ENCODE measurements at places on chromosomes 1 and 21.
A peak's percentile ranks its signal among the peaks of the same experiment; 100 is the strongest.

- DNase-seq, result no peak
These were observed 21.3 kb downstream of the MTHFR start for GRCh38 chr1:11784256-11784992.

- DNase-seq, result no peak
These were observed 14.1 kb upstream of the DEGS1 start for GRCh38 chr1:224168859-224169380.

GRCh38 chr1:24424207-24424606 is 8.6 kb downstream of the NIPAL3 start:
- DNase-seq, result no peak

- DNase-seq, result no peak
These were observed 777 bp downstream of the LRRC41 start for GRCh38 chr1:46302641-46303037.

DNA sequence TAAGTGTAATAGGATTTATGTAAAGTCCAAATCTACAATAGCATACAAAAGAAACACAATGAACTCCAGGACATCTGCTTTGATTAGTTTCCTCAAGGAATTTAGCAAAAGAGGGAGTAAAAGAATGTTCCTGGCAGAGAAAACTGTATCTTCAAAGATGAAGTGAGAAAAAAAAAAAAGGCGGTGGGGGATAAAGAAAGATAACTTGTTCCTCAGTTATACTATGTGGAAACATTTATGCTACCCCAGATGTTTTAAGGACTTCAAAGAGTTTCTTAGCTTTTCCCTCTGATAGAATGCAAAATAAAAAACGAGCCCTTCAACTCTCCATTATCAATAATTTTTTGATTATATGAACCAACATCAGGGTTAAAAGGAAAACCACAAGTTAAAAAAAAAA is 908.9 kb upstream of the ADGRL2 start:
- DNase-seq, result no peak

DNA sequence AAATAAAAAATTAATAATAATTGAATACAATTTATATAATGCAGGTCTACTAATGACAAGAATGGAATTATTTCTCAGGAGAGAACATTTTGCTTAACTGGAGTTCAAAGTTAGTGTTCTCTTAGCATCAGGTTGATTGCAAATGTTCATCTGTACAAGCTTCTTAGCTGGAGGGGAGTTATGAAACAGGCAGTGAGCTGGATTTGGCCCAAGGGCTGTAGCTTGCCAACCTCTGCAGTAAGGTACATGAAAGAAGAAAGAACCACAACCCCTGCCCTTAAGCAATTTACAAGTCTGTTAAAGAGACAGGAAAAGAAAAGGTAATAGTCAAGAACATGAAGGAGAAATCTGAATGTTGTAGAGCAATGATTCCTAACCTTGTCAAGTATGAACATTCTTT is 17.0 kb downstream of the LPGAT1 start:
- DNase-seq, result no peak

GRCh38 chr21:46543306-46543705 is 61.6 kb downstream of the S100B start:
- DNase-seq, result no peak

DNA sequence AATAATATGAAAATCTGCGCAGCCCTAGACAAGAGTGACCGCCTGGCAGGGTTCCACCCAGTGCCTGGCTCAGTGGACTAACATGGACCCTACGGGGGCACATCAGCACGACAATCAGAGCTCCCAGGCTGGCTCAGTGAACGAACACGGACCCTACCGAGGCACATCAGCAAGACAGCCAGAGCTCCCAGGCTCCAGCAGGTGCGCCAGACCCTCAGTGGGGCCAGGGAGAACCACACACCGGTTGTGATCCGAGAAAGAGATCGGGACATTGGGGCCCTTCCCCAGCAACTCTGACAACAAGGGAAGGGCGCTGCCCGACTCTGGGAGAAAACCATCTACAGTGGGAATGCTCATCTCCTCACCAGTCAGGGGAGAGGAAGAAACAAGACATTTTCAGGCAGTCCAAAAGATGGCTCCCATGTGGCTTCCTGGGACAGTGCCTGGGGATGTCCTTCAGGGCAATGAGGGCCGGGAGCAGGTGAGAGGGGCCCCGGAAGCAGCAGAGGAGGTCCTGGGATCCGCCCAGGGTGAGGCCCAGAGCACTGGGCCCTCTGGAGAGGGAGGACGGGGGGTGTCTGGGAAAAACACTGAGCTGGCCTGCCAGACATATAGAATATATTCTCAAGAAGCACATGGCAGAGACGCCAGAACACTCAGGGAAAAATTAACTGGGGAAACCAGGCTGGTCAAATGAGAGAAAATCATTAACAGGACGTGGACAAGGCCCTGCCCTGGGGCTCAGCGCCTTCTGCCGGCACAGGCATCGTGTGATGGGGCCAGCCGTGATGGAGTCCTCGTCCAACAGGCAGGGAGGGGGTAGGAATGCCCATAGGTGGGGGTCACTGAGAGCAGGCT is 4.8 kb downstream of the ARHGEF16 start:
- DNase-seq, result no peak

- DNase-seq, result no peak
These were observed 638 bp upstream of the OLIG2 start for GRCh38 chr21:33025106-33025488.

GRCh38 chr1:246117066-246117791 is 389.9 kb downstream of the SMYD3 start:
- peak; percentile 37 for DNase-seq

DNA sequence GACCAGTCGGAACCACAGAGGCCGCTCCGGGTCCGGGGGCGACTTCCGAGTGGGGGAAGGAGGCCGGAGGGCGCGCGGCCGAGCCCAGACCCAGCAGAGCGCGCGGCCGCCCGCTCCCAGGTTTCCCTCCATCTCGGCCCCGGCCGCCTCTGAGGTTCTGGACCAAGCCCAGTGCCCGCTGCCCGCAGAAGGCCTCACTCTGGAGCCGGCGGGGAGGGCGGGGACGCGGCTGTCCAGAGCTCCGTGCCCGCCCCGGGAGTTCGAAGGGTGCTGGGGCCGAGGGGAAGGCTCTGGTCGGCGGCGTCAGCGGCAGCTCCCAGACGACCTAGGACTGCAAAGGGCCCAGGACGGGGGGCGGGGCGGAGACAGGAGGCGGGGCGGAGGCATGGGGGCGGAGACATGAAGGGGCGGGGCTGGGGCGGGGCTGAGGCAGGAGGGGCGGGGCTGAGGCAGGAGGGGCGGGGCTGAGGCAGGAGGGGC is 48.0 kb upstream of the SLC19A1 start:
- no peak for DNase-seq

DNA sequence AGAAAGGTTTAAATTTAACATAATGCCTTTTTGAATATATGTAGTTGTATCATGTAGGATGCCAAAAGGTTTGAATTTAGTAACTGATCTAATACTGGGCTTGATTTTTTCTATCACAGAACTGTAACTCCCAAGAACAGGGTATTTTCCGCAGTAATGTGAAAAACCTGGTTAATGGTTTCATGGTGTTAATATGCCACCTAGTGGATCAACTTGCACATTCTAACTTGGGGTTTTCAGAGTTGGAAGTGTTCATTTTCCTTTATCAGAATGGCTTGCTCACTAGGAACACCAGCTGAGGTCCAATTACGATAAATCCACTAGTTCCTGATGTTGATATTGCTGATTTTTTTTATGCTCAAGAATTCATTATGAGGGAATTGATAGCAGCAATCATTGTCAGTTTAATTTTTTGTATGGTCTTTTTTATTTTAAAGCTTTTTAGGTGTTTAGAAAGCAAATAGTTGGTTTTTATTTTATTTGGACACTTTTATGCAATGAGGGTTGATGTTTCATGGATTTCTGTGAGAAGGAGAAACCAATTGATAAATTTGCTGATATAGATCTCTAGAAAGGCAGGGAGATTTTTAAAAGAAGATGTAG is 157.2 kb downstream of the PLA2G4A start:
- DNase-seq, result peak; percentile 28

DNA sequence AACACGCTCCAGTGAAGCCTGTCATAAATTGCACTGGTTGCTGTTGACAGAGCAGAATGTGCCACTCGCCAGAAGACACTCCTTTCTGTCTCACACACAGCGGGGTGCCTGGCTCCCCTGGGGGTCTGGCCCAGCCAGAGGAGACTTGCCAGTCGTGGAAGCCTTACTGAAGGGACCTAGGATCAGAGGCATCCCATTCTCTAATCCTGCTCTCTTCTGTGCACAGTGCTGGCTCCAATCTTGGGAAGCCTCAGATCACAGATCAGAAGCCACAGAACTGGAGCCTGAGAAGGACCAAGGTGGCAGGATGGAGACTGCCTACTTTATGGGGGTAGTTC is 1.4 kb downstream of the SLC9A1 start:
- no peak for DNase-seq

DNA sequence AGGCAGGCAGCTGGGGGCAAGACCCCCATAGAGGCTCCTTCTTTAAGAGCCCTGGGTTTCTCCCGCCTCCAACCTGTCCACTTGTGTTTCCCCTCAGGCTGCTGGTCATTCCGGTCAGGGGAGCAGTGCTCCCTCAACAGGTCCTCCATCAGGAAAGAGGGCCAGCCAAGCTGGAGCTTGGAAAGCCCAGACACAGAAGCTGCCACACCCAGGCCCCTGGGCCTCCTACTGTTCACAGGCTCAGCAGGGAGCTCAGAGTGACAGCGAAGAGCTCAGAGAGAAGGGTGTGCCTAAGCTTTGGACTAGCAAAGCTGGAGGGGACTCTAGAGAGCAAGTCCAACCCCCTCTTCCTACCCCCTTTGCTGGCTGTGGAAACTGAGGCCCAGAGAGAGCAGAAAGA is 10.3 kb upstream of the CDCP2 start:
- no peak for DNase-seq

DNA sequence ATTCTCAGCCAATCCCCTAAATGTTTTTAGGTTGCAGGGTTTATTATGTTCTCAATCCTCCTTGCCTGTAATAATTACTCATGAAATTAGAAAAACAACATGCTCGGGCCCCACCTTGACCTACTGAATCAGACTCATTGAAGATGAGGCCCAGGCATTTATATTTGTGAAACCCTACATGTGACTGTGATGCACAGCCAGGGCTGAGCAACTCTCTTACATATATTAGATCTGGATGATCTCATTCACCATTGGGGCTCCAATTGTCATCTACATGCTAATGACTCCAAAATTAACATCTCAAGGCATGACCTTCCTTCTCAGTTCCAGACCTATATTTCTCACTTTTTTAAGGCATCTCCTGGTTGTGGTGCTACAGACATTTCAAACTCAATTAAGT is 103.3 kb downstream of the WDR3 start:
- no peak for DNase-seq

DNA sequence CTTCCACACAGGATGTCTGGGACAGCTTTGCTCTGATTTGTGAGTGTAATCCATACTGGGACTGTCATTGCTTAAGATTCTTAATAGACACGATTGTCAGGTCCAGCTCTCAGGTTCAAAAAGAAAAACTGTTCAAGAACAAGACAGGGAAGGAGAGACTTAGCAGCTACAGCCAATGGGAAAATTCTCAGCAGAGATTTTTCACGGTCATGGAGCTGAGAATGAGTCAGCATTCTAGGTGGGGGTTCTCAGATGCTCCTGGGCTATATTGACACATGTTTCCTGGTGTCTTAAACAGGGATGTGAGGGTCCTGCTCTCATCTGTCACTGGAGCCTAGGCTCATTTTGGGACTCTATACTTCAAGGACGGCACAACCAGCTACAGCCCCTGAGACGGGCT is 318.3 kb downstream of the RRAGC start:
- DNase-seq, result no peak

DNA sequence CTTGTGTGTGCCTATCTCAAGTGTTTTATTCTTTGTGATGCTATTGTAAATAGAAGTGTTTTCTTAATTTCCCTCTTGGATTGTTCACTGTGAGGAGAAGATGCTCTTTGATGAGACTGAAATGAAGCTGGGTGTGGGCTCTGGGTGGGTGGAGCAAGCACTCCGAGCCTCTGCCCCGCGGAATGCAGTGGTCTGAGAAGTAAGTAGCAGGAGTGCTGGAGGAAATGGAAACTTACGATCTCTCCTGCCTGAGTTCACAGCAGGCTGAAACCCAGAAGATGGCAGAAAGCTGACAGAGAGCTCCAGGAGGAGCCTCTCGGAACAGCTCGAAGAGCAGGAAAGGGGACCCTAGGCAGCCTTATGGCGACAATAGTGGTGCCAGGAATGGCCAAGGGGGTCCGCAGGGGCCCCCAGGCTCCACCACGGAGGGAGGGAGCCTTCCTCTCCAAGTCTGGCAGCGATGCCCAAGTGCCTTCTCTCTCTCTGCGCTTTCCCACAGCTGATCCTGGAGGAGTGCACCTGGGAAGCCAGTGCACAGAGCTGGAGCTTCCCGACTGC is 126.8 kb upstream of the COL6A1 start:
- no peak for DNase-seq

DNA sequence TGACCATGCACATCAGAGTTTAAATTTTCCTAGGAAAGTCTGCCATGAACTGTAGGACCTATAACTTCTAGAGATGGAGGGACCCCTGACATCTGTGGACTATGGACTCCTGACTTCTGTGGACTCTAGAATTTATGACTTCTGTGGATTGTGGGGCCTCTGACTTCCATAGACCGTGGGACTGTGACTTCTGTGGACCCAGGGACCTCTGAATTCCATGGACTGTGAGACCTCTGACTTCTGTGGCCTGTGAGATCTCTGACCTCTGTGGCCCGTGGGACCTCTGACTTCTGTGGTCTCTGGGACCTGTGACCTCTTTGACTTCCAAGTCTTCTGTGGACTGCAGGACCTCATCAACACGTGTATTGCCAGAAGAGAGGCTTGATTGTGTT is 36.7 kb downstream of the PEX14 start:
- DNase-seq, result no peak

DNA sequence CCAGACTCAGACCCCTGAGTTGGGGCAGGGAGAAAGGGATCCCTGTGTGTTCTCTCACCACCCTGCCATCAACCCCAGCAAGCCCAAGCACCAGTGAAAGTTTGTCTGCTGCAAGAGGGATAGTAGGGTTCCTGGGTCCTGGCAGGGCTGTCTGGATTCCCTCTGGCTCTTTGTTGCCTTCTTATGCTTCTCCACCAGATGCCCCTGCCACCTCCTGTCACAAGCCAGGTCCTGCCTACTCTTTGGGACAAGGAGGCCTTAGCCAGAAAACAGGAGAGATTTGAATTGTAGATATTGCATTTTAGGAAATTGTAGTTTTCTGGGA is 21.7 kb downstream of the UBE2T start:
- DNase-seq, result no peak

- DNase-seq, result peak; percentile 57
These were observed 300.0 kb upstream of the VAMP3 start for GRCh38 chr1:7470904-7471638.

- DNase-seq, result no peak
These were observed 9.5 kb downstream of the DPT start for GRCh38 chr1:168719306-168720111.

DNA sequence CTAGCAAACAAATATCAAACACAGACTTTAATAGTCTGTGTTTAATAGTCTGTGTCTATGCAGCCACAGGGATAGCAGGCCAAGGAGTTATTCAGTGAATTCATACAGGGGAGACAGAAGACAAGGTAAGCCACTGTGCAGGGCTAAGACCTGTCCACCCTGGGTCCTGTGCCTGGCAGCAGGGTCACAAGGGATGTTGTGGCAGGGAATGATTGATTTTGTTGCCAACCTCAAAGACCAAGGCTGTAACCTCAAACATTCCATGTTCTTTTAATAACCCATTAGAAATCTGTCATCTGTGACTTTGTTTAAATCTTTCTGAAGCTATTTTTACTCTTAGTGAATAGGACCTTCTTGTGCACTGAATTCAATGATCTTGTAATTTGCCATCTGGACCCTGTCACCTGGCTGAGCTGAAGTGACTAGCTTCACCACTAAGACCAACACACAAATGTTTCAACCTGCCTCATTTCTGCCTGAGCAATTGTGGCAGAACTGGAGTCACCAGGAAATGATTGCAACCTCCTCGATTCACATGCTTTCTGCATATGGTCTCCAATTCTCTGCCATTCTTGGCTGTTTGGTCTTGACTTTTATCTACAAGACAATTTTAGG is 154.2 kb downstream of the ASTN1 start:
- no peak for DNase-seq
